ENCODE measurements at places on chromosomes 5 and 9. TPM values are rescaled to one million over a fixed set of nuclear protein-coding genes. Genes with fewer than 3 reads are reported as not detected.

DNA sequence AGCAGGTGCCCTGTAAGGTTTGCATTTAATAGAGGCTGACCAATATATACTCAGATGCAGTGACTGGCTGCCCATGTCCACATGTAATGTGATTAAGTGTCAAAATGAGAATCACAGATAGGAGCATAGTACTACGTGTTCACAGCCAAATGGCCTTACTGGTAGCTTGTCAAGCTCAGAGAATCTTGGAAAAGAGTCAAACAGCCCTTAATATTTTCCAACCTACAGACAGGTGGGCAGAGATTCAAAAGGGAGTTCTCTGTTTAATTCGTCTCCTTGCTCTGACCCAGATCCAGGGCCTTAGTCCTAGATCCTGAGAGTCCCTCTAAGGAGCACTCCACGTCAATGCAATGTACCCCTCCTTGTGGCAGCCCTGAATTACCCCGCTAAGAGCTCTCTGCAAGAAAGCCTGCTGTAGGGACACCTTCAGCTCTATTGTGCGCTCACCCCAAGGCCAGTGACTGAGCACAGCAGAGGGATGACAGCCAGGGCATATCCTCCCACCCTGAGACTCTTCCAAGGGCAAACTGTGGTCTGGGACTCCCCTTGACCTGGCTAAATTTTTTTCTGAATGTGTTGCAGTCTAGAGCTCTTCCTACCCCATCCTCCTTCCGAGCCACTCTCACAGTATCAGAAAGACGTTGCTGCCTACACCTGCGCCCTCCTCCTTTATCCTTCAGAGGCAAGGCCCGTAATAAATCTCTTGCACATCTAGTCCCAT, 159.2 kb downstream of the SNCAIP start:
- no peak for DNase-seq

DNA sequence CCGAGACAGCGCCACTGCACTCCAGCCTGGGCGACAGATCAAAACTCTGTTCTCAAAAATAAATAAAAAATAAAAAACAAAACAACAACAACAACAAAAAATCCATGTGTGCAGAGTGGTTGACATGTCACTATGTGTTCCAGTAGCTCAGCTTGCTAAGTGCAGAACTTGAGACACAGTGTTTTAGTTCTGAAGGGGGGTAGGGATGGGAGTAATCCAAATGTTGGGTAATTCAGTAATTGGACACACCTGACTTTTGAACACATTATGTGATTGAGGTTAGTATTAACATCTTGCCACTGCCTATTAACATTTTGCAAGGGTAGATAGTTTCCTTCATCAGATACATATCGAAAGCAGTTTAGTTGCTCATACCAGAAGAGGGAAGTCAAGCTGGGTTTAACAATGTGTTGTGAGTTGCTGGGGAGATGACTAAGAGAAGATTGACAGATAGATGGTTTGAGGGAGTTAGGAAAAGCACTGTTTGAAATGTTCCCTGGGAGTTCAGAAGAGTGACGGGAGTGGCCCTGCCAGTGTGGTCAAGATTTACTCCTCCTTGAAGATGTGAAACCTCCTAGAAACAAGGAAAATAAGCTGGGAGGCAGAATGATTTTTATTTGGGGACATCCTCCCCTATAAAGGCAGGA, 928 bp downstream of the HACD4 start:
- DNase-seq: peak; percentile 19

DNA sequence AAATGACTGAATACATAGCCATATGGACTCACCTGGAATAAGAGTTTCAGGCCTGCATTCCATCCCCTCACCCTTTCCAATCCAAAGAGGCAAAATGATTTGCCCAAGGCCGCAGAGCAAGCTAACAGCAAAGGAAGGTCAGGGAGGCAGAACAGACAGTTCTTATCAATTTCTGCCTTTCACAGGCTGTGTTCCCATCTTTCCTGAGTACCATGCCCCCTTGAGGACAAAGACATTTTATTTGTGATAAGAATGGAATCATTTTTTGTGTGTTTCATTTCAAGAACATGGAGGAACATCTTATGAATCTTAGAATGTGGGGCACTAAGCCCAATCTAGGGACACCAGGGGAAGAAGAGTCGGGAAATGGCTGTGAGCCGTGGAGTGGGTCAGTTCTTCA, 13.9 kb downstream of the LHFPL2 start:
- DNase-seq: no peak

SPDL1 gene
- 10.3 TPM for total RNA-seq

DNA sequence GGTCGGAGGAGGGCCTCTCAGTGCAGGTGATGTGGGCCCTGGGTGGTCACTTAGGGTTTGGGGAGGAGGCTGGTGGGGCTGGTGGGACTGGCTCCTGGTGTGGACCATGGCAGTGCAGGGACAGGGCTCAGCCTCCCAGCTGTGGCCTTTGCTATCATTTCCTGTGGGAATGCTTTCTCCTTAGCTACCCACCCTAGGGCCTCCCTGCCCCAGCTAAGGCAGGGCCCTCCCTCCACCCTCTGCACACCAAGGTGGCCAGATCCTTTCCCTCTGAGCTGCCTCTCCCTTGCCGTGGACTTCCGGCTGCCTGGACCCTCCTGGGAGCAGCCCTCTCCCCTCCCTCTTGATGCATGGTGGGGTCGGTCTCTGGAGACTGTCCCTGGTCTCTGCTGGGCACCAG, 22.7 kb upstream of the ARSI start:
- DNase-seq: no peak

MAST4 gene
- 39.6 TPM for total RNA-seq

- DNase-seq: no peak
These were observed 3.1 kb upstream of the FAM120AOS start for GRCh38 chr9:93456504-93456903.

GRCh38 chr5:115151208-115151805, 18.4 kb downstream of the TRIM36 start:
- no peak for DNase-seq

SLC45A2 gene
- total RNA-seq: 0.39 TPM

- DNase-seq: no peak
These were observed 306.4 kb downstream of the SLCO4C1 start for GRCh38 chr5:101989659-101990058.

CAMK4 gene
- 6.0 TPM for total RNA-seq

DNA sequence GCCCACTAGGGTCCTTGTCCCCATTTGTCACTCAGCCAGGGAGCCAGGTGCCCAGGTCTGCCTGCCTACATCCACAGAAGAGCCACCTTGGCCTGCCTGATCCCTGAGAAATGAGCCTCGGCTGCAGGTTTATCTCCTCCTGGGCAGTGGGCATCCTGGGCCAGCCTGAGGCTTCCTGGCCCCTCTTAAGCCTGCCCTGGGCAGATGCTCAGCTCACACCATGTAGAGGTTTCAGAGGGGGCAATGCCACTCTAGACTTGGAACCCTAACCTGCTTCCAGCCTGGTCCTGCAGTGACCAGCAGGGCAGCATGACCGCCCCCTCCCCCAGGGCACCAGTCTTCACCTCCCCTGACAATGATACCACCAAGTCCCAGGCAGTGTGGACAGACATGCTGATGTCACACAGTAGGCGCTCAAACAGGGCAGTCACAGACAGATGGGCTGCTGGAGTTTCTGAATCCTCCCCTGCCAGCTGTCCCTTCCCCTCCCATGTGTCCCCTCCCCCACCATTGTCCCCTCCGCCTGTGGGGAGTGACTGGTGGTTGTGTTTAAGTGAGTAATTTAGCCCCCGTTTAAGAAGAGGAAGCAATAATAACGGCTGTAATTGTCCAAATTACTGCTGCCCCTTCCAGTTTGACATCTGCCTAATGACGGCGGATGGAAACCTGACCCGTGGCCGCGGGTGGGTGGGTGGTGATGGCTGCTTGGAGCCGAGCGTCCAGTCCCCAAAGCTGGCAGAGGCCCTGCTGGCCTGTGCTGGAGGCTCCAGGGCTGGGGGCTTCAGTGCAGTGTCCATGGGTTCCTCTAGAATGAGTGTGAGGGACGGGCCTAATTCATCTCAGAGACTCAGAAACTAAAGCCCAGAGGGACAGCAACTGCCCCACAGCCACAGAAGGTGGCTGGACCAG, 147.7 kb downstream of the BARX1 start:
- no peak for DNase-seq

DNA sequence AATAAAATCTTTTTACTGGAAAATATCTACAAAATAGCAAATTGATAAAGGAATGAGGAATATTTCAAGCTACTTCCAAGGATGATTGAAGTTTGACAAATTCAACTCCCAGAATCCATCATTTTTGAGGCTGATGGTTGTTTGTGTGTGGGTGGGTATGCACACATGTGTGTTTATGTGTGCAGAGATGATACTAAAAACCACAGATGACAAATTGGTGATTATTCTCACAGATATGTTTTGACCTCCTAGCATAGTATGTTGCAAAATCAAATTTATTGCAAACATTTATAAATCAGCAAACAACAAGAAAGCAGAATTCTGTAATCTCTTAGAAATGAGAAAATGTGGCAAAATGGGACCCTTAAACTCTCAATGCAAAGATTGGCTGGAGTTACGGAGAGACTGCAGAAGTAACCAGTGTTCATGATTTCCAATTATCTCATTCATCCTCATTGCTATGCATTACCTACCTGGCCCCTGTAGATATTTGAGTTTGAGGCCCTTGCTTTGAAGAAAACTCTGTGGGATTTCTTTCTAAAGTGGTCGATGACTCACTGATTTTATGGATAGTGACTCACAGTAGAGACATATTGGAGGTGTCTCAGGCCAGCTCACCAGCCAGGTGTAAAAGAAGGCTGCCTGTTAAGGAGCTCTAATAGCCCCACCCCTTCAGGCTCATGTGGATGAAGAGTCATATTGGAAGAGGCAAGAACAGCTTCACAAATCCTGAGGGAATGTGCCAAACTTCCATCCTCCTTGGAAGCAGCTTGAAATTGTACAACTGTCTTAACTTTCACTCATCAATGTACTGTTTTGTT, 44.6 kb upstream of the TMC1 start:
- DNase-seq: no peak

GABRB2 gene
- total RNA-seq: 0.49 TPM

WDR38 gene
- not detected for total RNA-seq

- no peak for DNase-seq
These were observed 4.0 kb downstream of the NAIF1 start for GRCh38 chr9:128062846-128063831.

IRX2 gene
- 22.5 TPM for total RNA-seq

SLC24A2 gene
- total RNA-seq: 0.30 TPM

MSX2 gene
- total RNA-seq: 10.9 TPM

GRCh38 chr5:150397146-150397781, 15.4 kb downstream of the CD74 start:
- DNase-seq: no peak

ROR2 gene
- total RNA-seq: 12.0 TPM

CATSPER3 gene
- not detected for total RNA-seq

DNA sequence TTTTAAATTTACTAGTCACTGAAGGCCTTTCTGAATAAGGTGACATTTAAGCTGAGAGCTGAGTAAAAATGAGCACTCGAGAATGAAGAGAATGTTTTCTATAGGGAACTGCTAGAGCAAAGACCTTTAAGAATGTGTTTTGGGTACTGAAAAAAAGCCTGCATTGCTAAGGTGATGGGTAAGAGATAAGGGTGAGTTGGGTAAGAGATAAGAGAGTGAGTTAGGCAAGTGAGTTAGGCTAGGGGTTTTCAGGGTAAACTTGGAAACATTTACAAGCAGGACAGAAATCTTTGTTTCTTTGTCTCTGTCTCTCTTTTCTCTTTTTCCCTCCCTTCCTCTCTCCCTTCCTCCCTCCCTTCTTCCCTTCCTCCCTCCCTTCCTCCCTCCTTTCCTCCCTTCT, 5.6 kb downstream of the RAD23B start:
- DNase-seq: no peak

TTC33 gene
- 22.0 TPM for total RNA-seq

NR2F1 gene
- total RNA-seq: 4.8 TPM

GRCh38 chr9:38047301-38048251, 21.5 kb downstream of the SHB start:
- DNase-seq: peak; percentile 35

PDE6A gene
- not detected for total RNA-seq

DNA sequence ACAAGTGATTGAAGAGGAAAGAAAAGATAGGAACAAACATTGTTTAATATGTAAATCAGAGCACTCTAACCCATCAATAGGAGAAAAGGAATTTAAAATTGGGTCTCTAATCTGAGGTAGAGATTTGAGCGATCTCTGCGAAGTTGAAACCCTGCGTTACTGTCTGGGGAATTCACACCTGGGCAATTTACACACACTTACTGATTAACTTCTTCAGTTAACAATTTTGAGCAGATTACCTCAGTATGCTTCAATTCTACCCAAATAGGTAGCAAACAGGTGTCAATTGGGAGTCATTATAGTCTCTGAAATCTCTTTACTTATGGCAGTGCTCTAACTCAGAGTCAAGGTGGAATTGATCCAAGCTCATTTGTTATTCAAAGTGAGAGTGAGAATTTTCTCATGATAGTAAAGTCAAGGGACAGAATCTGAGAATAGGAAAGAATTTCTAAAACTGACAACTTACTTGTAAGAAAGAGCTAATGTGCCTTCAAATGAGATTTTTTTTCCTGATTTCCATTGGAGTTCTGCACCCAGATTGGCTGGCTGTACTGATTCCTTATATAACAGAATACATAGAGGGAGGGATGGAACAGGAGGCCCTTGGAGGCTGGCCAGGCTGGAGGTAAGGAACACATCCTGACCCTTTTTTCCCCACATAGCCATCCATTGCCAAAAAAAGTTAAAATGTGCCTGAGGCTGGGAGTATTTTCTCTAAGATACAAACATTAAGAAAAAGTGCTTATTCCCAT, 27.1 kb upstream of the IFNA14 start:
- DNase-seq: no peak

DNA sequence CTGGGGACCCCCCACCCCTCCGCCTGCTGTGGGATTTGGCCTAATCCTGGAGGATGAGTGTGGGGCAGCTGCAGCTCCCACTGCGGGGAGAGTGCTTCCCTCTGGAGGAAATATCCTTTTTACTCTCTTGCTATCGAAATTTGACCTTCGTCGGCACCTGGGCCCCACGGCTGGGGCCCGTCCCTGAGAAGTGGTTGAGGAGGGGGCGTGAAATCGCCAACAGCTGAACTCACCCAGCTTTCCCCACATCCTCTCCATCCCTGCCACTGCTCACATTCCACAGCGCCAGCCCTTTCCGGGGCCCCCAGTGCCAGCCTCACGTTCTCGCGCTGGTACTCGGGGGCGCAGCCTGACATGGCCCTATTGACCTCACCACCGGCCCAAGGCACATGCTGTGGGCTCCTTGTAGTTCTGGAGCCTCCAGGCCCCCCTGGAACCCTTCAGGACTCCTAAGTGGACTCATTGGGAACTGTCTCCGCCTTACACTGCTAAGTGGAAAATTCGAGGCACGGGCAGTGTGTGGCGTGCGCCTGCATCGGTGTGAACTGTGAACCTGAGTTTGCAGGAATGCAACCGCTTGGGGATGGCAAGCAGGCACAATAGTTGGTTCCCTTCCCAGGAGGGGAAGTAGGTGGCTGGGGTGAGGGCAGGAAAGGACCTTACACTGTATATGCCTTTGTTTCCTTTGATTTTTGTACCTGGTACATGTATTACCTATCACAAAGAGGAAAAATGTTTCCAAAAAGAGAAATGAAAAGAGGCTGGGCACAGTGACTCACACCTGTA, 19.2 kb downstream of the FGFR4 start:
- DNase-seq: no peak

PCDHGC4 gene
- total RNA-seq: 5.3 TPM

- no peak for DNase-seq
These were observed 80.2 kb upstream of the TBC1D2 start for GRCh38 chr9:98335661-98336060.

- DNase-seq: no peak
These were observed 4.3 kb downstream of the EEIG1 start for GRCh38 chr9:127976498-127976897.

- DNase-seq: no peak
These were observed 213.7 kb upstream of the SNX2 start for GRCh38 chr5:122561209-122561608.

SLC1A1 gene
- 1.3 TPM for total RNA-seq

- no peak for DNase-seq
These were observed 262.2 kb downstream of the EFNA5 start for GRCh38 chr5:107408564-107408963.

GRCh38 chr5:55691265-55692105, 20.6 kb downstream of the SLC38A9 start:
- peak; percentile 75 for DNase-seq

All from skin of body (tissue), 3 donors.